ENCODE measurements at places on chromosomes 2 and 18.

- no peak for DNase-seq
Observed at GRCh38 chr2:444937-445884, 157.3 kb upstream of the ALKAL2 start.

DNA sequence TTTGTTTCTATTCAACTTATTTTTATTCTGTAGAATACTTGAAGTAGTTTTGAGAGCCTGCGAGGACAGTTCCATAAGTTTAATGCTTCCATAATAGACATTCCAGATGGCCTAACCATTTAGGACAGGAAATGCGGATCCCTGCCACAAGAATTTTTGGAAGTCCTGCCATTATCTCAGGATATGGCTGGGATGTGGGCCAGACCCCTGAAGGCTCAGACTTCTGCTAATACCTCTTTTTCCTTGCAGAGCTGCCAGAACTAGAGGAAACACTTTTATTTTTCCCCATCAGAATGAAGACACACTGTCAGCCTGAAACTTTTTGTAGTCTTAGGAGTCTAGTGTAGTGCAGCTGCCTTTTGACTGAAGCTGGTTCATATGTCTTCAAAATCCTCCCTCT is 806.5 kb downstream of the TDRD15 start:
- DNase-seq = no peak

- no peak for DNase-seq
Observed at GRCh38 chr2:63850649-63851048, 9.0 kb downstream of the UGP2 start.

DNA sequence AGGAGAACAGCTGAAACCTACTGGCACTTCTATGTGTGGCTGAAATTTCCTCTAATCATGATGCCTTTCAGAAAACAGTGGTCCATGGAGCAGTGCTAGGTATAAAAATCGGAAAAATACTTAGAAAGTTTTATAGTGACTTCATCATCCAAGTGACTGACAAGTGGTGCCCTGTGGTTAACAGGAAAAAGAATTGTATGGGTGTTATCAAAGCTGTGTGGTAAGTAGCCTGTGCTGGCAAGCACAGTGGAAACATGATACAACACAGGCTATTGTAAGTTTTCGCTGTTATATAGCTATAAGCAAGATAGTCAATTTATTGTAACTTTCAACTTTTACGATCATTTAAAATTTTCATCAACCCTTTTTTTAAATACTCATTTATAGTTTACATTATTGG is 1599.7 kb upstream of the ZEB2 start:
- DNase-seq = no peak

- no peak for DNase-seq
Observed at GRCh38 chr2:165793161-165793778, 777 bp downstream of the GALNT3 start.

DNA sequence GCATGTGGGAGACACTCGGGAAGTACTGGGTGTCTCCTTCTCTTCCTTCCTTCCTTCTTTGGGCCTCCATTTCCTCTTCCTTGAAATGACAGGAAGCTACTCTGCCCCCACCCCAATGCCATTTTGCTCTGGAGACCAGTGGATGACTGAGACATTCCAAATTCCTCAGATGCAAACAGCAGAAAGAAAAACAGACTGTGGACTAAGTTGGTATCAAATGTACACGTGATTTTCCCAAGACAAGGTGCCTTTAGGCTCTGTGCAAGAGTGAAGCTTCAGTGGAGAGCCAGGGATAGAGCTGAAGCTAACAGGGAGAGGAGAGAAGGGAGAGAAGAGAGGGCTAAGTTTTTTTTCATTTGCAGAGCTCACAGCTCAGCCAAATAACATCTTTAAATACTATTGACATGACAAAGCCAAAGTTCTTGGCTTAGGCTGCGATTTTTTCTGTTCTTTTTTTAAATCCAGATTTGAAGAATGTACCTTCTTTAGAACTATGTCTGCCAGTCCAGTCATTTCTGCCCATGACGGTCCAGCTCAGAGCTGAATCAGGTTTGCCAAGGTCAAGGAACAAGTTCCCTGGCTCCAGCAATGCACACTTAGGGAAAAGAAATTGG is 84.5 kb upstream of the LCLAT1 start:
- peak; percentile 88 for DNase-seq

DNA sequence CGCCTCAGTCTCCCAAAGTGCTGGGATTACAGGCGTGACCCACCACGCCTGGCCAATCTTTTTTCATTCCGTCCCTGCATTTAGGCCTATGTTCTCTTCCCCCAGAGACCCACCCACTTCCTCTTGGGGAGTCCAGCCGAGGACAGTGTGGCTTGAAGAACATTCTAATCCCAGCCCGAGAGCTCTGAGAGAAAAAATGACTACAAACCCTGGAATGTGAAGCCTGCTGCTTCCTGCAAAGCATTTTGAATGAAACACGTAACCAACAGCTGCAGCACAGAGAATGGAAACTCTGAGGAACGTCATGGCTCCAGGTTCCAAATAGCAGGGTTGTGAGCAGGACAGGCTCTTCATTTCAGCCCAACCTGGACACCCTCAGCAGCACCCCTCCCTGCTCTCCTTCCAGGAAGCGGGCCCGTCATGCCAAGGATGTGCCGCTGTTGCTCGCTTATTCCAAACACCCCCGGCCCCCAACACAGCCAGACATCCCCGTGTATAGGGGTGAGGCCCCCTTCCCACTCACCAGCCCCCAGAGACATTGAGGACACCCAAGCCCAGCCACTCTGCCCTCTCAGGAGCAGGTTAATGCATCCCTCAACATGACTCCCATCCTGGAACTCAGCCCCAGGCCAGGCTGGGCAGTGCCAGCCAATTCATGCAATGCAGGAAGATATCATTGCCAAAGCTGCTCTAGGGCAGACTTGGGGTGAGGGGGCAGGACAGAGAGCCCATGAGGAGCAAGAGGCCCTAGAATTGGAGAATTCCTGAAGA is 139.8 kb downstream of the ZFP36L2 start:
- DNase-seq = peak; percentile 99

Data from AG10803 (cell line).